Hippocampal formation (tissue), 2 donors: ENCODE measurements at places on chromosomes 7 and 10.

DNA sequence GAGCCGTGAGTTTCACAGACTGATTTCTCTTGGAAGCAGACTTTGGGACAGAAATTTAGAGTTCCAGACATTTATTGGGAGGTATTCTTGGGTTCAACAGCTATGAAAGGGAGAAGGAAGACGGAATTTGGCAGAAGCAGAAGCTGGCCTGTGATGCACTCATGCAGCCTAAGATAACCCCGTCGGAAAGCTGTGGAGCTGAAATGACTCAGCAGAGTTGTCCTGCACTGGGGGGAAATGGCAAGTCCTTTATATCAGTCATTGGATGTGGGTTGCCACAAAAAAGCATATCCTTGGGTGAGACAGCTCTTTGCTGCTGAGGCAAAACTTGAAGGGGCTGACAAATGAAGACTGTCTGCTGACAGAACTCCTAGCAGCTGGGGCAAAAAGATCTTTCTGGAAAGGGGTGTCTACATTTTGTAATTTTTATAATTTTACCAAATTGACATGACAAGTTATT, 11.5 kb upstream of the MICU1 start:
- DNase-seq: no peak

GRCh38 chr7:134618756-134619530, 27.7 kb upstream of the BPGM start:
- DNase-seq: no peak

DNA sequence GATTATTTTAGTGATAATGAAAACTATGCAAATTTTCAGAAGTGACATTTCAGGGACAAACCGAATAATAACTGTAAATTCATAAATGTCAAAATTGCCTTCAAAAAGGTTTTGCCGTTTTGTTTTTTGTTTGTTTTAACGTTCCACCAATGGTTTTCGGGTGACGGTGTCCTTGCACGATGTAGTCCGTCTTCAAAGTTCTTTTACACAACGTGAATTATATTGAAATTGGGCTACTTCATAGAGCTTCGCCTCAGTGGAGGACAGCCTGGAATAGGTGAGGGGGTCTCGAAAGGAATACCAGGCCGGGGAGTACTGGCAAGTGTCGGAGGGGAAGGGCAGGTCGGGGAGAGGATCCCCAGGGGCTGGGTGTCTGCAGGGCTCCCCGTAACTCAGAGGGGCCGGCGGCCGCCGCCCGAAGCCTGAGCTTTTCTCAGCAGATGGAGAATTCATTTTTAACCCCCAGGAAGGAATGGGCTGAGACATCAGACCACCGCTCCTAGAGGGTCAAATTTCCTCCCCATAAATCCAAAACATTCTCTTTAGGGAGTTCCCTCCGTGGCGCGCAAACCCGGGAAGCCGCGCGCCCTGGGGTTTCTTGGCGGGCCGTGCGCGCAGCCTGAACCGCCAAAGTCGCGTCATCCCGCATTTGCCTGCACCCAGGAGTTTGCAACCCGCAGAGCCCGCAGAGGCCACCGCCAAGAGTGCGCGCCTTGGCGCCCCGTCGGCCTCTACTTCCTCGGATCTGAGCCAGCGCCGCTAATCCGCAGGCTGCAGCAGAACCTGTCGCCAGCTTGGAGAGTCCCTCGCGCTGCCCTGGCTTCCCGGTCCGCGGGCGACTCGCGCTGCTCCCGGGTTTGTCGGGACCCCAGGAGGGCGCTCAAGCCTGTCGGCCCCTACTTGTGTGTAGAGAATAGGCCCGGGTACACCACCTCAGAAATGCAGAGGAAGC, 17.3 kb upstream of the EVX1 start:
- DNase-seq: no peak

DNA sequence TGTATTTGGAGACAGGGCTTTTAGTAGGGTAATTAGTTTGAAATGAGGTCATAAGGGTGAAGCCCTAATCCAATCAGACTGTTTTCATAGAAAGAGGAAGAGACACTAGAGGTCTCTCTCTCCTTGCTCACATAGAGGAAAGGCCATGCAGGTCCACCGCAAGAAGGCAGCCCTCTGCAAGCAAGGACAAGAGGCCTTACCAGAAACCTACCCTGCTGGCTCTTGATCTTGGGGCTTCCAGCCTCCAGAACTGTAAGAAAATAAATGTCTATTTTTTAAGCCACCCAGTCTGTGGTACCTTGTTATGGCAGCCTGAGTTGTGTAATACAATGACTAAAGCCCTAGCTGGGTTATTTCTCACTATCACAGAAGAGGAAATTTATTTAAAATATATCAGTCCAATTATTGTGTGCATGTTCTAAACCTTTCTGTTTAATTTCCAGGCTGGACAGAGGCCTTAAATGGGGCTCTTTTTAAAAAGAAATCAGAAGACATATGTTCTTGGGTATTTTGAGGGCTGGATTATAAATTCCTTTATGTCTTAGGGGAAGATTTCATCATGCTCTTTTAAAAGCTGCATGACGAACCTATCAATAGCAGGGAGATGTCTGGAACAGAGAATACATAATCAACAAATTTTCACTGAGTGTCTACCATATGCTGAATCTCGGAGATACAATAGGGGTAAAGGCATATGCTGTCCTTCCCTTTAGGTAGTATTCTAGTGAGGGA, 12.9 kb upstream of the TMEM26 start:
- no peak for DNase-seq

GRCh38 chr7:147803606-147804005, 787.0 kb upstream of the C7orf33 start:
- DNase-seq: no peak

DNA sequence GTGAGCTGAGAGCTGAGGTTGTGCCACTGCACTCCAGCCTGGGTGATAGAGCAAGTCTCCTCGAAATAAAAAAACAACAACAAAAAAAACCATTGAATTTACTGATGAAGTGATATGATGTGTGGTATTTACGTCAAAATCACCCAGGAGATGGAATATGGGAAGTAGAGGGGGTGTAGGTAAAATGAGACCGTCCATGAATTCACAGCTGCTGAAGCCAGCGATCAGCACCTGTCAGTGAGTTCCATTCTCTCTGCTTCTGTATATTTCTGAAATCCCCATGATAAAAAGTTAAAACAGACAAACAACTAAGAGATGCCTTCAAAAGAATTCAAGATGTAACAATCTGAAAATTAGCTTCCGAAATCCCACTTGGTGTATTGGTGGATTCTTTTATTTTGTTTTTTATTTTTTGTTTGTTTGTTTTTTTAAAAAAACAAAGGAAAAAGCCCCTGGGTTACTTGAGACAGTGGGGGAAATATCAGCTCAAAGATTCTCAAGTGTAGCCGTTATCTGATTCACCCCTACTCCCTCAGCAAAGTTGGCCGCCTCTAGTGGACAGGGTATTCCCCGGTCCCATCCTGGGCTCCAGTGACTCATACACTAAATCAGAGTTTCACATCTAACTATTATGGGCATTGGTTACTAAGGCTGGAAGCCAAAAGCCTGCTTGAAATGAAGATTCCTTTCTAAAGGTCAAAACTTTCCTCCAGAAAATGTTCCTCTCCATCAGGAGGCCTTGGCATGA, 76.4 kb downstream of the MAP3K8 start:
- DNase-seq: no peak

DNA sequence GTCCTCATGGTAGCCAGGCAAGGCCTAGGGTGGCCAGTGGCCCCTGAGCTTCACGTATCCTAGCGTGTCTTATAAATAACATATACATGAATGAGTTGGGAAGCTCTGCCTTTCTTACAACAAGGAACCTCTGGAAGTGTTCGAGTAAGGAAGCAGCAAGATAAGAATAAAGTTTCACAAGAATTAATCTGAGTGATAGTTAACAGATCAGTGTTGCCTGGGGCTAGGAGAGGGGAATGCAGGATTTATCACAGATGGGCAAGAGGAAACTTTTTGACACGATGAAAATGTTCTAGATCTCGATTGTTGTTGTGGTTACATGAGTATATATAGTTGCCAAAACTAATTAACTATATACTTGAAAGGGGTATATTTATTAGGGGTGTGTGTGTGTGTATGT, 74.2 kb downstream of the TSPAN12 start:
- DNase-seq: no peak

GRCh38 chr10:28298951-28299350, 3.9 kb downstream of the MPP7 start:
- no peak for DNase-seq
